ENCODE measurements at places on chromosomes 12 and 14.

DNA sequence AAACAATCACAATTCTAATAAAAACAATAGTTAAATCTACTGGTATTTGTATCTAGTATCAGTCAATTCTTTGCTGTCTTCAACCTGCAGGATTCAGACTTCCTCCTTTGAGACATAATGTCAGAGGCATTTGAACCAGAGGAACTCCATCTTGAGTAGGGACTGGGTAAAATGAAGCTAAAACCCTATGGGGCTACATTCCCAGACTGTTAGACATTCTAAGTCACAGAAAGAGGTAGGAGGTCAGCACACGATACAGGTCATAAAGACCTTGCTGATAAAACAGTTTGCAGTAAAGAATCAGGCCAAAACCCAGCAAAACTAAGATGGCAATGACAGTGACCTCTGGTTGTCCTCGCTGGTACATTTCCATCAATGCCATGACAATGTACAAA lies 48.2 kb upstream of the MAP3K9 start:
- no peak for DNase-seq

- no peak for DNase-seq
Measured at GRCh38 chr14:44736326-44736725, 225.4 kb downstream of the KLHL28 start.

- DNase-seq = no peak
Measured at GRCh38 chr14:61145903-61146481, 135.1 kb downstream of the TMEM30B start.

DNA sequence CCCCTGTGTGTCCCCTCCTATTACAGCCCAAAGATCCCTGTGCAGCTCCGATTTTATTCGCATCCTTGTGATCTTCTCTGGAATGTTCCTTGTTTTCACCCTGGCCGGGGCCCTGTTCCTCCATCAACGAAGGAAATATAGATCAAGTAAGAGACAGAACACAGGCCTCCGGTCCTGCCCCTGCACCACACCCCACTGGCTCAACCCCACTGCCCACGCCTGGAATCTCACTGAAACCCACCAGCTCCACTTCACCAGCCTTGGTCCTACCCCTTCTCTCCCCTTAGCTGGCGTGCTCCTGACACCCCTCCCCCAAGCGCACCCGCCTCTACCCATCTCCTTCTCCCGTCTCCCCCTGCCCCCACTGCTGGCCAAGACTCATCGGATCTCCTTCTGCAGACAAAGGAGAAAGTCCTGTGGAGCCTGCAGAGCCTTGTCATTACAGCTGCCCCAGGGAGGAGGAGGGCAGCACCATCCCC lies 934 bp upstream of the TAPBPL start:
- peak; percentile 31 for DNase-seq

GRCh38 chr12:25745281-25745680 lies 192.2 kb upstream of the LMNTD1 start:
- no peak for DNase-seq

DNA sequence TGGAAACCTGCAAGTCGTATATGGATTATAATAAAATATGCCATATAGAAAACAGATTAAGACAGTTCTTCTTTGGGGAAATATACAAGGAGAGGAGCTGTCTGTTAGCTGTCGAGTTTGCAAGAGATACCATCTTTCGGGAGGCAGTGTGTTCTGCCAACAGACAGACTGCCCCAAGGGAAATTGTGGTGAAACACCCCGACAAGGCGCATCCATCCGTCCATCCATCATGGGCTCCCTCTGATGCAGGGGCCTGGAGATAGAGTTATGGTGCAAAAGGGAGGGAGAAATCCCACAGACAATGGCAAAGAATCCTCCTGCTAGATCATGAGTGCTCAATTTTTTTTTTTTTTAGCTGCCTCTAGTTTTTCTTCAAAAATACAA lies 156.3 kb downstream of the DPF3 start:
- no peak for DNase-seq

DNA sequence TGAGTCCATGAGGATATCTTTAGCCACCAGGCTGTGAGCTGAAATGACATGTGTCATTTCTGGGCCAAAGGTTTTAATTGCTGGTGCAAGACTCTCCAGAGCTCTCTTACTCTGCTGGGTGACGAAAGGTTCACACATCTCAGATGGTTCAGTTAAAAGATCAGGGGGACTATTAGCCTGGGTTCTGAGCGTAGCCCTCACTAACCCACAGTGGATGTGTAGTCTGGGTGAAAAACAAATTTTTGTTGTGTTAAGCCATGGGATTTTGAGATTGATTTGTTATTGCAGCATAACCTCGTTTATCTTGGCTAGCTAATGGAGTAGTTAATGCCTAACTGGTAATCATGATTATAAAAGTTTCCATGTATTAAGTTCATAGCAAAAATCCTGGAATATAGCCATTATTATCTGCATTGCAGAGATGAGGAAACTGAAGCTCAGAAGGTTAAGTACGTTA lies 251.5 kb downstream of the RMST start:
- DNase-seq = no peak

DNA sequence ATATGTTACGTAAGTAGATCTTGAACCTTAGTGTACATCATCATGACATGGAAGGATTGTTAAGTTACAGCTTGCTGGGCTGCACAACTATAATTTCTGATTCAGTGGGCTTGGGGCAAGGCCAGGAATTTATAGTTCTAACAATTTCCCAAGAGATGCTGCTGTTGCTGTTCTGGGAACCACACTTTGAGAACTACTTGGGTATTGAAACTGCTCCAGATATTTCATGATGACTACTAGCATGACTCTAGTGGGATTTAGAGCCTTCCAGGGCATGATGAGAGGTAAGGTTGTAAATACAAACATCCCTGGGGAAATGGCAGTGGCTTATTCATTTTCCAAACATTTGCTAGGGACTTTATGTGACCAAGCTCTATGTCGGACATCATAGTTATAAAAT lies 904.8 kb upstream of the SEL1L start:
- no peak for DNase-seq

- DNase-seq = peak; percentile 79
Measured at GRCh38 chr12:49866859-49867569, 24.1 kb upstream of the BCDIN3D start.

GRCh38 chr12:96445691-96446583 lies 43.4 kb upstream of the CFAP54 start:
- peak; percentile 48 for DNase-seq

DNA sequence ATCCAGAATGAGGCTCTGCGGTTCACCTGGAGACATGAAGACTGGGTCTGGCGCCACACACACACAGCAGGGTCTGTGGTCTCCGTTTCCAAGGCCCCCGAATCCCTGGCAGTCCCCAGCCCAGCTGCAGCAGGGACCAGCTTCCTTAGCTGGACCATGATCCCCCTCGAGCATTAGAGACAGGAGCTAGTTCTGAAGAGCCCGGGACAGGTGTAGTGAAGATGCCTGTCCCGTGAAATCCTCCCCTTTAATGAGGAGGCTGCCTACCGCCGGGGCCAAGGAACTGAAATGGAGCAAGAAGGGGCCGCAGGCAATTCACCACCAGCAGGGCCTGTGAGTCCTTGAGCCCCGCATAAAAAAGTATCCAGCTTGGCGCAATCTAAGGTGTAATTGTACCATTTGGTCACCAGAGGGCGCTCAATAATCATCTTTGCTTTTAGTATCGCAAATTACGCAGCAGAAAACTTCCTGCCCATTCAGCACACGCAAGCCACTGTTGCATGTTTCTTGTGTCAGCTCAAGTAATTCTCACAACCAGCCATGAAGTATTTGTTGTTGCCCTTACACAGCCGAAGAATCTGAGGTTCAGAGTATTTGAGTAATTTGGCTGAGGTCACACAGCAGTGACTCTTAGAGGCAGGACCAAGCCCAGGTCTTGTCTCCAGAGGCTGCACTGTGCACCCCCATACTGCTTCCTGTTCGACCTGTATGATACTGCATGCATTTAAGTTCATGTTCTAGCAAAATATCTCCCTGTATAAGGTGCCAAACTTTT lies 54.3 kb upstream of the PPP2R5C start:
- DNase-seq = peak; percentile 58

DNA sequence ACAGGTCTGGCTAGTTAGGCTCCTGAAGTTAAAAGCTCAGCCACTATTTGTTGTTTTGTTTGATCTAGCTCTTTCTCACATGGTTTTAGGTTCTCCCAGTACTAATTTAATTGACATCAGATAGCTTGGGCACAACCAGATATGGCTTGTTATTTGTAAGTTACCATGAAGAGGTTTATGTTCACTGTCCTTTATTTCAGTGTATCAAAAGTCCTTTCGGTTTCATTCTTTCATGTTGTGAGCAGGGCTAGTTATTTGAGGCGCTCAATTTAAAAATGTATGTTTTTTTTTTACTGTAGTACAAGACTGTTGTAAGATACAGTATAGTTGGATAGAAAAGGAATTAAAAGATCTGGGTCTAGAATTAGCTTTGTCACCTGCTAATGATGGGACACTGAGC lies 7.0 kb downstream of the GPX2 start:
- DNase-seq = no peak

DNA sequence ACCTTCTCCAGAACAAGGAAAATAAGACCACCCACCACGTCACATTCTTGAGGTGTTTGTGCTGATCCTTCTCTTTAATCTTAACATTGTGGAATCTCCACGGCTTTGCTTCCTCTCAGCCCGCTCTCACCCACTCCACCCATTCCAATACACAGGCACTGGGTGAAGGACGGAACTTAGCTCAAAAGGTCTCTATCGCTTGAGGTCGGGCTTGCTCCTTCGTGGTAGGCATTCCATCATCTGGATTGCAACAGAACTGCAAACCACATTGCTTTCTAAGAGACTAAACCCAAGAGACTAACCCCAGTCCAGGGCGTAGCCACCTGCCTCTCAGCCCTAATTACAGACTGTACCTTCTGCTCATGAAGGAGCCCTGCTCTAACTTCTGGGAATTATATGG lies 24.0 kb upstream of the MDM2 start:
- DNase-seq = no peak

- no peak for DNase-seq
Measured at GRCh38 chr12:104751120-104751519, 207.0 kb downstream of the SLC41A2 start.

DNA sequence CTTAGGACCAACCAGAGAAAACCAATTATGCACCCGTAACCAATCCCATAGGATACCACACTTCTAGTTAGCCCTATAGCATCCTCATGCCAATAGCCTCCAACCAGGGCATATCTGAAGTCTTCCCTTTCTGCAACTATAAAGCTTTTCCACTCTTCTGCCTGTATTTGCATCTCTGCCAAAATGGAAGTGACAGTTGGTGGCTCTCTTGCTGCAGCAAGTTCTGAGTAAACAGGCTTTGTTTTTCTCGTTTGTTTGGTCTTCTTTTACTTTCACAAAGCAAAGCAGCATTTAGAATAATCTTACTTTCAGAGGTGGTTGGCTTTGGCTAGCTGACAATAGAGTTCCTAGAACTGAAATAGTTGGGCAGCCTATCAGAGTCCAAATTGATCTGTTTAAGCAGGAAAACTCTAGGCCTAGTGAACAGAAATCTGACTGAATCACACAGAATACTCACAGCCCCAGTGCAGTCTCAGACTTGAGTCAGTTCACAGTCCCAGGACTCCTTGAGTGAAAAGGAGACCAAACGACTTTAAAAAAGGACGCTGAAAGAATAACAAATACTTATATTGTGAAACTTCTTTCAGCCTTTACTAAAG lies 1029.7 kb upstream of the LRFN5 start:
- DNase-seq = no peak

GRCh38 chr14:91911474-91912032 lies 35.9 kb downstream of the FBLN5 start:
- DNase-seq = peak; percentile 47

GRCh38 chr12:116613256-116613655 lies 54.1 kb downstream of the MAP1LC3B2 start:
- no peak for DNase-seq

DNA sequence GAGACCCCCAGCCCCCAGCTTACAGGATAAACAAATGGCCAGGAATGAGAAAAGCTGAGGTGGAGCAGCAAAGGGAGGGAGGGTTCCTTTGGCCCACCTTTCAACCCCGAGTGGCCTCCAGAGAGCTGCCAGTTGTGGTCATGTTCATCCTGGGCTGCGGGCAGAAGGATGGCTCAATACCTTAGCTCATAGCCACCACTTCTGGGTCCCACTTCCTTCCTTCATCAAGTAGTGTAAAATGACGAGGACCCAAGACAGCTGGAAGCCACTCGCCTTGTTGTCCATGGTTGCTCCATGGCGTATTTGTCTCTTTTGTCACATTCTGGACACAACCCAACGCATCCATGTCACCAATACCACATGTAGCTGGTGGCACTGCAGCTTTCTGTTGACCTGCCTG lies 24.2 kb downstream of the CRACR2A start:
- DNase-seq = no peak

- DNase-seq = no peak
Measured at GRCh38 chr14:105452963-105453362, 21.7 kb upstream of the CRIP2 start.

DNA sequence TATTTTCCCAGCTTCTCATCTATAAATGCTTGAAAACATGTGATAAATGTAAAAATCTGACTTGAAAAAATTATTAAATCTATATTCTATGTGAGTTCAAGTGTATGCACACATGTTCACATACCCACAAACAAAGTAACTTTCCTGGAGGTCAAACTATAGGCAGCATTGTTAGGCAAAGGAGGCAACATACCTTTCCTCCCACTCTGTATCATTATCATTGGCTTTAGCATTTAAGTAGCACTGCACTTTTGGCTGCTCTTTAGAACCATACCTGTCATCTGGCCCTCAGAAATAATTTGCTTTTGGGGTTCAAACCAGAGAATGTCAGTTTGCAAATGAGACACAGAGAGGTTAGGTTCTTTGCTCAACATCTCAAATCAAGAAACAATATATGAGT lies 102.4 kb upstream of the CCDC196 start:
- DNase-seq = no peak

DNA sequence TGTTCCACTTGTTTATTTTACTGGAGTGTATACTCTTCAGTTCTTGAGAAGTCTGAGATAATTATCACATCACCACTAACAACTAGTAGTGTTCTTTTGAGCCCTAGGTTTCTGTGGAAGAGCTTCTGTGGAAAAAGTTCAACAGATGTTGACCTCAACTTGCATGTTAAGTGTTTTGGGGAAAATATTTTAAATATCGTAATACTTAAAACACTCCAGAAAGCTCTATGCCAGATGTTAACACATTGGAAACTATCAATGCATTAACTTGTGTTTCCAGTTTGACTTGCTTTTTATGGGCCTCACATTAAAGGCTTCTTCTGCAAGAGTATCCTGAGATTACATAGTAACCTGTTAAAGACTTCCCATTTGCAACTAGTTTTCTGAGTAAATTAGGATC lies 173.1 kb downstream of the DUSP6 start:
- no peak for DNase-seq

GRCh38 chr12:113845900-113846674 lies 120.0 kb downstream of the RBM19 start:
- no peak for DNase-seq

GRCh38 chr14:42517806-42518500 lies 911.3 kb downstream of the LRFN5 start:
- DNase-seq = no peak

DNA sequence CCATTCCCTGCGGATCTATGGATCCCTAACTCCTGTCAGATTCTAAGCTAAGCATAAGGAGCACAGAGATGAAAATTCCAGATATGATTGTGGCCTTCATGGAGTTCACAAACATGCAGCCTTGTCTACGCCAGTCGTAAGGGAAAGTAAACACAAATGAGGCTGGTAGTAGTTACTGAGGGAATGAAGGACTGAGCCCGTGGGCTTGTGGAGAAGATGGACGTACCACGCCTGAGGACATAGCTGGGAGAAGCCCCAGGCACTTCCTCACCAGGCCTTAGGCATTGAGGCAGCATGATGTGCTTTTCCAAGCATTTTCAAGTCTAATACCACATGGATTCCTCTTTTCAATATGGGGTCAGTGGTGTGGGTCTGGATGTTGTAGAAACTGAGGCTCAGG lies 515.2 kb downstream of the BCL11B start:
- DNase-seq = no peak

Data from activated naive CD4-positive, alpha-beta T cell treated with Interleukin-2 at 50 U/mL for 16 hours (primary cell).